ENCODE measurements at places on chromosomes 1 and 21.
A peak's percentile ranks its signal among the peaks of the same experiment; 100 is the strongest.

DNA sequence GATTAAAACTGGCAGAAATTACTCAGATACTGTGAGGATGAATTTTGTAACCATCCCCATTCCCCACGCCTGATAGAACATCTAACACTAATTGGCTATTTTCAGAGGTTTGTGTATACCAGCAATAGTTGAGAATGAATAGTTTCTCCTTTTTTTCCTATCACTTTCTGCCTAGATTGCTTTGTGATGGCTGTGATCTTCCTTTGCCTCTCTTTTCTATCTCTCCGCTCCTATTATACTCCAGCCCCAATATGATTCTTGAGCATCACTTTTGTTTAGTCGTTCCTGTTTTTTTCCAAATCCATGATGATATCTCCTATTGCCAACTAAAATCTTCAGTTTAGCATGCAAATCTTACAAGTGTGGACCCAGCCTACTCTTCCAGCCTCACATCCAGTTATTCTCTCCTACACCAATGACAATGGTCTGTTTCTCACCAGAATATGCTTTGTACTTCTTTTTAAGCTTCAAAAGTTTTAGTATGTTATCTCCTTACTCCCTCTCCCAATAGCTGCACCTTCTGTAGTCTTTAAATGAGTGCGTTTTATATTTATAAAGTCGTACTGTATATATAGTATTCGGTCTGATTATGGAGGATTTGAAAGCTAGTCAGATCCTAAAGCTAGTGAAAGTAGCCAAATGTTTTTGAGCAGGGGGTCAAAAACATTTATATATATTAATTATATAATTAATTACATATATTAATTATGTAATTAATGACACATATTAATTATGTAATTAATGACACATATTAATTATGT is 25.2 kb downstream of the MAGI3 start:
- no peak for DNase-seq

- DNase-seq = no peak
Measured at GRCh38 chr1:54024358-54024757, 6.4 kb upstream of the LDLRAD1 start.

GRCh38 chr1:33394770-33395169 is 36.1 kb downstream of the PHC2 start:
- no peak for DNase-seq

DNA sequence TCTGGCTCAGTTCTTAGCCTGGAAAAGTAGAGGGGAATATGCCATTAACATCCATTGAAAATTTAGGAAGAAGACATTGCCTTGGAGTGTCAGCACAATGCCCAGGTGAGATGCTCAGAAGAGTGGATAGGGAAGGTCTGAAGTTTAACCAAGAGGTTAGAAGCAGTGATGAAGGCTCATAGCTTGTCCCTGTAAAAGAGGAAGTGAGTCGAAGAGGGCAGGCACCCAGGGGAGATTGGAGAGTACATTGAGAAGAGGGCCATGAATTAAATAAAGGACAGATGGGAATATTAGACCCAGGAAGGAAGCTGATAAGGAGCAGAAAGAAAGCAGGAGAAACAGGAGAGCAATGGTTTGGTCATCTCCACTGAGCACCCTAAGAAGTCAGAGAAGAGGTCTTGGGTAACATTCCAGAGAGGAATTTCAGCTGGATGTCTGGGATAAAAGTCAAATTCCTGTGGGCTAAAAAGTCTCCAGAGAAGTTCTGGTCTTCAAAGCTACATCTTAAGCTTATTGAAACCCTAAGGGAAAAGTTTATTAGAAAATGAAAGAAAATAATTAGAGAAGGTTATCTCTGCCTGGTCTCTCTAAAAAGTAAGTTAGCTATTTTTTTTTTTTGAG is 17.3 kb downstream of the C8B start:
- DNase-seq = no peak

- DNase-seq = no peak
Measured at GRCh38 chr1:192445839-192446489, 129.2 kb downstream of the RGS21 start.

GRCh38 chr1:160419838-160420169 is 19.4 kb downstream of the VANGL2 start:
- no peak for DNase-seq

- no peak for DNase-seq
Measured at GRCh38 chr1:86296305-86297205, 99.6 kb downstream of the ODF2L start.

DNA sequence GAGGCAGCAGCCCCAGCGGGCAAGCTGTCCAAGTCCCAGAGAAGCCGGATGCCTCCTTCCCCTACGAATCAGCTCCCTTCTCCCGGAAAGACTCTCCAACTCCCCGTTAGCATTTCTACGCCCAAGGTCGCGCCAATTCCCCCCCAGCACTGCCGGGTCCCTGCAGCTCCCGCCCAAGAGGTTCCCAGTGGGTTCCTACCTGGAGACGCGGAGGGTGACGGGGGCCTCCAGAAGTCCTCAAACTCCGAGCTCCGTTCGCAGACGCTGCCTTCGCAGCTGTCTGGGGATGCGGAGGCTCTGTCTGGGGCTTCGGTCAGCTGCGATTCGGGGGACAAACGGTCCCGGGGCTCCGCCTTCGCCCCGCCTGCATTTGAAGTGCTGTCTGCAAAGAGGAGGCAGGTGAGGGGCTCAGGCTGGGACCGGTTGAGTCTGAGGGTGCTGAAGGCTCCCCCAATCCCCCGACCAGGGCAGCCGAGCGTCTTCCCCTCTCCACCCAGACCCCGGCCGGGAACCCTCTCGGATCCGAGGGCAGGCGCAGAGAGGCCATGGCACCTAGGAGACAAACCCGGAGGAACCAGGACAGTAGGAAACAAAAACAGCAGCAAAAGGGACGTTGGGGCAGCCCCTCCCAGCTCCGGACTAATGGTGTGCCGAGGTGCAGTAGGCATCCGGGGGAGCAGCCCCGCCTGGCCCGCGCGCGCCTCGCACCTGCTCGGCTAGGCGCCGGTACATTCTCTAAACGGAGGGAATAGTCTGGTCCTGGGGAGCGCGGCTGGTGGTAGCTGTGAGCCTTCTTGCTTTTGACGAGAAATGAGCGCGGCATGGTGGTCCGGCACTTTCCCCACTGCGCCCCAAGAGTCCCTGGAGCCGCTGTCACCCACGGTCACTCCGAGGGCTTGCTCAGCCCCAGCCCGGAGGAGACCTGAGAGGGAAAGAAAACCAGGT is 3.8 kb downstream of the GFI1 start:
- DNase-seq = no peak

GRCh38 chr1:31394584-31395193 is 18.3 kb upstream of the SERINC2 start:
- DNase-seq = peak; percentile 47

DNA sequence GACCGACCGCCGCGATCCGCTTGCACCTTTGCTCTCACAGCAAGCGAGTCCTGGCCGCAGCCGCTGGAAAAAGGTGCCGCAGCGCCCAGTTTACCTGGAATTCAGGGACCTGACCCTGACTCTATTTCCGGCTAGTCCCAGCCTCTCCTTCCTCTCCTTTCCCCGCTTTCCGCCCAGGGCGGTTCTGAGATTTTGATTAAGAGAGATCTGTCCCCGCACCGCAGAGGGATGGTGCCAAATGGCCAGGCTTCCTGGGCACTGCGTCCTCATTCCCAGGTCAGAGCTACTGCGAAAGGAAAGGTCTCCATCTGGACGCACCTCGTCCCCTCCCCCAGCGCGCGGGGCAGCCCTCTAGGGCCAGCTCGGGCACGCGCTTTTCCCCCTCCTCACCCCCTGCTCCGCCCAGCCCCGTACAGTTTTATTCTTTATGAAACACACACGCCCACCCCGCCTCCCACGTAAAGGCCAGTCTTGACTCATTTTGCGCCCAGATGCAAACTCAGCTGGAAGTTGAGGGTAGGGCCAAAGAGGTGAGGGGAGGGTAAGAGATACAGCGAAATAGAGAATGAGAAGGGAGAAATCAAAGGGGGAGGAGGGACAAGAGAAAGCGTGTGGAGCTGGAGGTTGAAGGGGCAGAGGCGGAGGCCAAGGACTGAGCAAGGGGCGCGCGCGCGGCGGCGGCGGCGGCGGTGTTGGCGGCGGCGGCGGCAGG is 411.8 kb upstream of the ESRRG start:
- no peak for DNase-seq

- DNase-seq = no peak
Measured at GRCh38 chr1:193355178-193355577, 168.8 kb upstream of the B3GALT2 start.

- no peak for DNase-seq
Measured at GRCh38 chr1:172499636-172500141, 33.3 kb upstream of the SUCO start.

DNA sequence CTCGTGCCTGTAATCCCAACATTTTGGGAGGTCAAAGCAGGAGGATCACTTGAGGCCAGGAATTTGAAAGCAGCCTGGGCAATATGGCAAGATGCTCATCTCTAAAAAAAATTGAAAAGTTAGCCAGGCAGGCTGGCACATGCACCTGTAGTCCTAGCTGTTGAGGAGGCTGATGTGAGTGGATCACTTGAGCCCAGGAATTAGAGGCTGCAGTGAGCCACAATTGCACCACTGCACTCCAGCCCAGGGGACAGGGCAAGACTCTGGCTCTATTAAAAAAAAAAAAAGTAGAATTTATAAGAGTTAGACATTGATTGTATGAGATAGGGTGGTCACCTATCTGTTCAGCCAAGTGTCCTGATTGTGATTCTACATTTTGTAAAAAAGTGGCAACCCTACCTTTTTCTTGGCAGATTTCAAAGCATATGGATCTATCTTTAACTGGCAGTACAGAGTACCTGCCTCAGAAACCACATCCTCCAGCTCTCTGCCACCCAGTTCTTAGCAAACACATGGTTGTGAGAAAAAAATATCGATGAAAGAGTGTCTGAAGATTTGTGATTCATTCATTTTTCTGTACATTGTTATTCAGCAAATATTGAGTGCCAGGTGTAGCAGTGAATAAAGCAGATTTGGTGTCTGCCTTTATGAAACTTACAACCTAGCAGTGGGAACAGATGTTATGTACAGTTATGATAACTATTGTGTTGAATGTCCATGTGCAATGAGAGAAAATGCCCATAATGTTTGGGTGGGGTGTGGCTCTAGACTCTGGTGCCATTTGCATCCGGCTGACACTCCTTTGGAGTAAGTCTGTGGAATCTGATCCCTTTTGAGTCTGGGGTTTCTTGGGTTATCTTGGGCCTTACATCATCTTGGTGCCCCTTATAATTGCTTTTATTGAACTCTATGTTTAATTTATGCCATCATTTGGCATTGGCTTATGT is 82.5 kb downstream of the ST3GAL3 start:
- no peak for DNase-seq

- no peak for DNase-seq
Measured at GRCh38 chr1:18999359-18999758, 42.9 kb upstream of the IFFO2 start.

DNA sequence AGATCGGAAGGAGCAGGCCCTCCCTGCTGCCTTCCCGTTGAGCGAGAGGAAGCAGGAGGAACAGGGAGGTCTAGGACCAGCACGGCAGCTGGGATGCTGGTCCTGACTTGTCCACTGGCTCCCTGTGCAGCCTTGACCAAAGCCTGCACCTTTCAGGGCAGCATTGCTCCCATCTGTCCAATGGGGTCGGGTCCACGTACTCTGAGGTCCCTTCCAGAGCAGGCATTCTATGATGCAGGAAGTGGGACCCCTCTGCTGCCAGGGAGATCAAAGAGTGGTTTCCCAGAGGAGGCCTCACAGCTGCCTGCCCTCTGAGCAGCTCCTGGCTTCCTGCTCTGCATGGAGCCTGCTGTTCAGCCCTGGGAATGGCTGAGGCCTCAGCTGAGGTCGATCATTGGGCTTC is 21.7 kb upstream of the ZNF362 start:
- DNase-seq = no peak

DNA sequence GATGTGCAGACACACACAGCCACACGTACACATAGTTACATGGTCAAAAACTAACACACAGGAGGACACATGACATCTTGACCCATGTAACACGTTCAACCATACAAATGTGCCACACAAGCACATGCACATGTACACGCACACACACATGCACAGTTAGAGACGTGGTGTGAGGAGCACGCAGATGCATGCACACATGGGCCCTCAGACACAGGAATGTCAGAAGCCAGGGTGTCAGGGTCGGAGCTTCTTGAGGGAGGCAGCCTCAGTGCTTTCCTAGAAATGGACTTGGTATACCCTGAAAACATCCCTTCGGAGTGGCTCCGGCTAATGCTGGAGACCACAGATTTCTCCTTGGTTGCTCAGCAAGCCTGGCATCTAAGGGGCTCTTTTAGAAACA is 114.3 kb downstream of the DMRTB1 start:
- no peak for DNase-seq

GRCh38 chr1:227174164-227174563 is 144.1 kb downstream of the CDC42BPA start:
- DNase-seq = no peak

- no peak for DNase-seq
Measured at GRCh38 chr1:154987326-154987725, 4.2 kb downstream of the FLAD1 start.

GRCh38 chr21:40049931-40050290 is 182.7 kb downstream of the PCP4 start:
- no peak for DNase-seq

DNA sequence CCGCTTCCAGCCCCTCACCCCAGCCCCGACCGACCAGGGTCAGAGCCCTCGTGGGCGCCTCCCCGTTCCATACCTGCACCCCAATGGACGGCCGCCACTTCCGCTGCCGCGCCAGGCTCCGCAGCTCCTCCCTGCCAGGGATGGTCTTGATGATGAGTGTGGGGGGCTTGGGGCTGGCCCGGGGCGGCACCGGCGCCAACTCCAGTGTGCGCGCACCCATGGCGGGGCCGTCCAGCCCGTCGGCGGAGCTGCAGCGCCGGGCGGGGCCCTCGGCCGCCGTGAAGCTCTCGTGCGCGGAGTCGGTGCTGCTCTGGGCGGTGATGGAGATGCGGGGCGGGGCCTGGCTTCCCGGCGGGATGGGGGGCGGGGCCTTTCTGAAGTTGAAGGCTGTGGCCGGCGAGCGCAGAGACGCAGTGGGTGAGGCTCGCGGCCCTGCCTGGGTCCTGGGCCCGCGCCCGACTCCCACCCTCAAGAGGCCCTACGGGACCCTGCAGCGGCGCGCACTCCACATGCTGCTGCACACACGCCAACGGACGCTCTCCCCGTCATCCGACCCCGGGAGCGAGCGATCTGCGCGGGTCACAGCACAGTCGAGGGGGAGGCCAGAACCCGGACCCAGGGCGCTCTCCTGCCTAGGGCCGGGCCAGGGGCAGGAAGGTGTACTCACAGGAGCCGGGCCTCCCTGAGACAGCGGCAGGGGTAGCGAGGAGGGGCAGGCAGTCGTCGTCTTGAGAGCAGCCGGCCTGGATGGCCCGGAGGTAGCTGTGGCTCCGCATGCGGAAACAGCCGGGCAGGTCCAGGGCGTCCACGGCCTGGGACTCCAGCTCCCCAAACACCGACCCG is 26.1 kb upstream of the SMIM12 start:
- DNase-seq = no peak

DNA sequence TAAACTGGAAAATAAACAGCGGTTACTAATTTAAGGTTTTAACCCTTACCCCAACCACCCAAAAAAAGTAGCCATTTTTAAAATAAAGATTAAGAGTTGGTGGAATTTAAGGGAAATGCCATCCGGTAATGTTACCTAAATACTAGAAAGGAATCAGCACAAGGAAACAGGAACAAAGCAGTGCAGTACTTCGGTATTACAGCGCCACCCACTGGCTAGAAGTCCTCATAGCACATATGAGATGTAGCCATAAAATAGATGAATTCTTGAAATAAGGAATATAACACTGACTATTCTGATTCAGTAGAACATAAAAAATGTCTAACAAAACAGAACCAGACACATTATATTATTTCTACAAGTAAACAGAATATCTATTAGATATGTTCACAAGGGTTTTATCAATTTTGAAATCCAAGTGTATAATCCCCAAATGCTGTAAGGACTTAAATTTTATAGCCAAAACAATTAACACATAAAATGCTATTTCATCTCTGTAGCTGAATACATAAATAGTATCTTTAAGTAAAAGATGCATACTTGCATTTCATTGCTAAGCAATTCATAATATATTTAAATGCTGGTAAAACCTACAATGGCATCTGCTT is 58.8 kb downstream of the FRRS1 start:
- peak; percentile 5 for DNase-seq
